IMR-90 (cell line): ENCODE measurements at places on chromosomes 2 and 18. TPM values are rescaled to one million over a fixed set of nuclear protein-coding genes. Genes with fewer than 3 reads are reported as not detected.

The AFF3 gene
- 13.9 and 14.3 TPM in 2 replicates for total RNA-seq

The SERPINB4 gene
- not detected in 2 replicates for total RNA-seq

The SCN3A gene
- total RNA-seq = 0.90 and 1.4 TPM in 2 replicates

The KANSL1L gene
- 7.2 and 8.1 TPM in 2 replicates for total RNA-seq

The GKN2 gene
- not detected in 2 replicates for total RNA-seq

The CFAP221 gene
- not detected in 2 replicates for total RNA-seq

The FRZB gene
- 0.18 and 0.28 TPM in 2 replicates for total RNA-seq

The FBLN7 gene
- total RNA-seq = under 0.01 and 0.18 TPM in 2 replicates

The UGT1A5 gene
- not detected in 2 replicates for total RNA-seq

The RAMP1 gene
- 15.8 and 19.2 TPM in 2 replicates for total RNA-seq

The DOK6 gene
- total RNA-seq = 2.7 and 3.9 TPM in 2 replicates

The CNGA3 gene
- total RNA-seq = under 0.01 TPM in 1 of 2 replicates, not detected in the other

The TUBB8B gene
- total RNA-seq = not detected in 2 replicates

The FN1 gene
- 7,693 and 8,243 TPM in 2 replicates for total RNA-seq

The NEURL3 gene
- total RNA-seq = not detected in 2 replicates

The TANC1 gene
- total RNA-seq = 12.8 and 12.9 TPM in 2 replicates

The NGEF gene
- 1.1 TPM in 2 replicates for total RNA-seq

The CIB4 gene
- total RNA-seq = not detected in 2 replicates
